ENCODE measurements at places on chromosomes 2 and 18.
A peak's percentile ranks its signal among the peaks of the same experiment; 100 is the strongest.

GRCh38 chr2:28991021-28991420, 9.9 kb downstream of the TOGARAM2 start:
- no peak for DNase-seq

GRCh38 chr2:36466135-36466534, 110.6 kb downstream of the CRIM1 start:
- no peak for DNase-seq

GRCh38 chr2:237696461-237696860, 69.1 kb downstream of the LRRFIP1 start:
- no peak for DNase-seq

- DNase-seq, result no peak
These were observed 36.8 kb upstream of the ERCC3 start for GRCh38 chr2:127330753-127331152.

- no peak for DNase-seq
These were observed 6.0 kb upstream of the CDK5R2 start for GRCh38 chr2:218953366-218953954.

GRCh38 chr2:28729698-28730097, 21.9 kb upstream of the PPP1CB start:
- no peak for DNase-seq

DNA sequence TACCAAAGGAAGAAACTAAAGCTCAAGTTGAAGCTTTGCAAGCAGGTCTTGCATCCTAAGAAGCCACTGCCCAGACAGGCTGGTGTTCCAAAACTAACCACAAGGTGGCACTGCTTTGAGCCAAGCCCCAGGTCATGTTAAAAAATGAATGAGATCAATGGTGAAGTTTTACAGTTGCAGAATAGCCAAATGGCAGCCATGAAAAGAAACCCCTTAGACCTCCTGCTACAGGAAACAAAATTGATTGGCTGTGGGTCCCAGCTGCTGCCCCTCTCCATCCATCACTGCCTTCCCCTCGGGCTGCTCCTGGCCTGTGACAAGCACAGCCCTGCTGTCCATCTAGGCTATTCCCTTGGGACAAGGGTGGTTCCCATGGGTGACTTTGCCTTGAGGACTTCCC, 20.7 kb upstream of the MREG start:
- DNase-seq, result peak; percentile 65

DNA sequence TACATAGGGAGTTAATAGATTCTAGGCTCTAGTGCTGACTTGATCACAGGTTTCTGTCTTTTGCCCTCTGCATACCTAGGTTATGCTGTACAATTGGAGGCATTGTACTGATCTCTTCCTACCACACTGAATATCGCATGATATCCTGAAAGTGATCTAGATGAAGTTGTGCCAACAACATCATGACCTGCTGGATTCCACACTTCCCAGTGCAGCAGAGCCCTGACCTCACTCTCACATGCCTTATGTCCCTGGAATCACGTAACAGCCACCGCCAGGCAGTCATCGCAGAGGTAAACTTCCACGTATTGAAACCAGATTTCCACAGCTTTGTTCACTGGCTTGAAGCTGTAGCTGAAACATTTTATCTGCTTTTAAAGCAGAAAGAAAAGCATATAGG, 214.0 kb downstream of the ANKRD30B start:
- no peak for DNase-seq

- DNase-seq, result no peak
These were observed at the start of gene MC4R for GRCh38 chr18:60372596-60372995. Gene MC4R, minus strand, starts transcription at chr18:60372775. Its CDS starts 426 bp downstream, at chr18:60372349.

DNA sequence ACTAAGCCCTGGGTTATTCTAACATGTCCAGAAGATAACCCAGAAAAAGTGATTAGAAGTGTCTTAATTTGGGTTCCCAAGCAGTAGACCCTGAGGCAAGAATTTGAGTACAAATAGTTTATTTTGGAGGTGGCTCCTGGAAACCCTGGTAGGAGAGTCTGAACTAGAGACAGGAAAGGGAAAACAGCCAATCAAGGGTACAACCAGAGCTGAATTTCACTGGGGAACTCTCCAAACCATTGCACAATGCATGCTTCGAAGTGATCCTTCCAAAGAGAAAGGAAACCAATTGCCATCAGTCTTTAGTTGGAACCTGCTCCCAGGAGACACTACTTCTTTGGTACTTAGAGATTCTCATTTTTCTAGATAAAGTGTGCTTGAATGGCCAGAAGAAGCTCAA, 361.5 kb downstream of the MBD2 start:
- DNase-seq, result no peak

DNA sequence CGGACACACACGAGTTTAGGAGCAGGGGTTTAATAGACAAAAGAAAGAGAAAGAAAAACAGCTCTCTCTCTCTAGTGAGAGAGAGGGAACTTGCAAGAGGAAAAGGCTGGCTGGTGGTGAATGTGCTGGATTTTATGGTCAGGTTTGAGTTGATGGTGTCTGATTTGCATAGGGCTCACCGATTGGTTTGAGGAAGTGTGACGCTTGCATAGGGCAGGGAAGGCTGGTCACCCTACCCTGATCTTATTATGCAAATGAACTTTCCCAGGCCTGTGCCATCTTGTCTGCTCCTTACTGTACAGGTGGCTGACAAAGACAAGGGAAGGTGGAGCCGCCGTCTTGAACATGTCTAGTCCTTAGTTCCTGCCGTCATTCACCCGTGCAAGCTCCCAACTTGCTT, 408.9 kb downstream of the RIT2 start:
- DNase-seq, result no peak

DNA sequence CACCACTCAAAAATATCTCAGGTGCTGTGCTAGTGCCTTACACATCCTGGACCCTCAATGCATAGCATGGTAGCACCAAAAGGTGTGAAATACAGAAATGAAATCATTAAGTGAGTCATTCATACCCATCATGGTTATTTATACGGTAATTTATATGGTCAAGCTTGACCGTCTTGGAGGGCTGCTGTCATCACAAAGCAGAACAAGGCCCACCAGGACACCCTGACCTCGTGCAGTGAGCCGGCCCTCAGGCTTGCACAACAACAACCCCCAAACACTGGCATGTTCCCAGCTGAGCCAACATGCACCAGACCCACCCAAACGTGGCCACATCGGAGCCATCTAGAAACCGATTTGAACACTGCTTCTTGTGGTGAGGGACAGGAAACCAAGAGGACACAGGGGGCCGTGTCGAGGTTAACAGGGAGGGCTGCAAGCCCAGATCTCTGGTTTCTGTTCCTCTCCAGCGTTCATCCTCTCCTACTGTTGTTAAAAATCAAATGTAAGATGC, 378.5 kb upstream of the ID2 start:
- DNase-seq, result no peak

- no peak for DNase-seq
These were observed 44.7 kb upstream of the SH3RF3 start for GRCh38 chr2:109084341-109084740.

DNA sequence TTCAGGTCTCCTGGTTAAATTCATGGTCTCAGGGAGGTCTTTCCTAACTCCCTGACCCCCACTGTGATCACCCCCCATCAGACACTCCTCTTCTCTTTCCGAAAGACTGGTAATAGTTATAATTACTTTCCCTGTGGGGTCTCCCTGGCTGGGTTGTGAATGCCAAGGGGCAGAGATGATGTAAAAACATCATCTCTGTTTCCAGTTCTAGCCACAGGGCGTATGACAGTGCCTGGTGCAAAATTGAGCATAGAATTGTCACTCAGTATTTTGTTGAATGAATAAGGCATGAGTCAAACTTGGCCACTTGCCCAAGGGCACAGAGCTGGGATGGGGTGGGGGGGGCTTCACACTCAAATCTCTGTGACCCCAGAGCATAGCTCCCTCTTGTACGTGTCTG, 65.2 kb downstream of the LTBP1 start:
- DNase-seq, result no peak

GRCh38 chr18:46587600-46587999, 69.4 kb downstream of the LOXHD1 start:
- DNase-seq, result no peak

DNA sequence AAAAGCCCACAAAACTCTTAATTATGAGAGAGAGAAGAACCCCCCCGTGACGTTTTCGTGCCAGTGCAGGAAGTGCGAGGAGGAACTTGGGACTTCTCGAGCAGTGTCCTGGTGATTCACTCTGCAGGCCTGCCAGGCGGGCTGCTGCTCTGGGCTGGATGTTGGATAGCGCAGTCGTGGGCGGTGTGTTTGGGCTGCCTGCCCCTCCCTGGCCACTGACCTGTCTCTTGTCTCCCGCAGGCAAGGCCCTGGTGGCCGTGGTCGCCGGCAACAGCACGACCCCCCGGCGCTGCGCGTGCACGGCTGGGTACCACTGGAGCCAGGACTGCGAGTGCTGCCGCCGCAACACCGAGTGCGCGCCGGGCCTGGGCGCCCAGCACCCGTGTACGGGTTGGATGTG, 29.0 kb downstream of the TNFRSF11A start:
- DNase-seq, result no peak

DNA sequence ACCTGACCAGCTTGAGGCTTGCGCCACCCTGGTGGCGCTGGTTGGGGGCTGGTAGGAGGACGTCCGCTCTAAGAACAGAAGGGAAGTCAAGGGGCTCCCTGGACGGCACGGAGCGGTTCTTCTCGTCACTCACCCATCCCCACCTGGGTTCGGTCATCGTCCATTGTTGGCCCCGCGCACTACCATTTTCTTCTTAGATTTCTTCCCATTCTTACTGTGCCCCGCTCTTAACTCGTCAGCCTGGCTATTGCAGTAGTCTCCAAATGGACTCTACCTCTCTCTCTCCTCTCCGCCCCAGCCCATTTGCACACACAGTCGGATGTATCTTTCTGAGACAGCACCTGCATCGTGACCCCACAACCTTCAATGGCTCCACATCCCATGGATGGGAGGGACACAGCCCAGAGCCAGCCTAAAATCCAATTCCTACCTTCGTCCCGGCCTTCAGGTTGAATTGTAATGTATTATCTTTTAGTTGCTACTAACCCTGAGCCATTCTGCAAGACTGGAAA, 814 bp upstream of the RAB1A start:
- DNase-seq, result no peak

DNA sequence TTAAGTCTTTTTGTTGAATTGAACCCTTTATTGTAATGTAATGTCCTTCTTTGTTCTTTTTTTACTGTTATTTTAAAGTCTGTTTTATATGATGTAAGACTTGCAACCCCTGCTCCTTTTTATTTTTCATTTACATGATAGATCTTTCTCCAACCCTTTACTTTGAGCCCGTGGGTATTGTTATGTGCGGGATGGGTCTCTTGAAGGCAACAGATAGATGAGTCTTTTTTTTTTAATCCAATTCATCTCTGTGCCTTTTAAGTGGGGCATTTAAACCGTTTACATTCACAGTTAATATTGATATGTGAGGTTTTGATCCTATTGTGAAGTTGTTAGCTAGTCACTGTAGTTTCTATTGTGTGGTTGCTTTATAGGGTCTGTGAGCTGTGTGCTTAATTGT, 120.6 kb downstream of the NCOA1 start:
- no peak for DNase-seq

DNA sequence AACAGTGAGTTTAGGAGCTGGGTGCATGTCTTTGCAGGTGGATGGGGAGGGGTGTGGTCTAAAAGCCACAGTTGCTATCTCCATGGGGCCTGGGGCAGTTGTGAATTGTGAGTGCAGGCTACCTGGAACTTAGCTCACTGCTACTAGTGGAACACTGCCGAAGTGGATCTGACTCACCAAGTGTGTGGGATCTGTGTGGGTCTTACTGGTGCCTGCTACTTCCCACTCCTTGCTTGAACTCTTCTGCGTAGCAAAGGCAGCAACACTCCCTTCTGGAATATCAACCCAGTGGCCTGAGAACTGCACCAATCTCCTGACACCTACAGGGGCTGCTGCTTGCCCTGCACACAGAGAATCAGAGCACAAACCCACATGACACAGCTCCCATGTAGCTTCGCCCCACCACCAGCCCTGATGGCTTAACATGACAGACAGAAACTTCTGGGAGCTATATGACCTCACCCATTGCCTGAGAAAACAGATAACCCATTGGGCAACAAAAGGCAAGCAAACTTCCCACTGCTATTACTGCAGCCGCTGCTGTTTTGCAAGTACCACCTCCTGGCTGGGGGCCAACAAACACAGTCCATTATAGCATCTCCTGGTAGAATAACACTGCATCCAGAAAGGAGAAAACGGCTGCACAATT, 455.1 kb upstream of the DDX18 start:
- no peak for DNase-seq

DNA sequence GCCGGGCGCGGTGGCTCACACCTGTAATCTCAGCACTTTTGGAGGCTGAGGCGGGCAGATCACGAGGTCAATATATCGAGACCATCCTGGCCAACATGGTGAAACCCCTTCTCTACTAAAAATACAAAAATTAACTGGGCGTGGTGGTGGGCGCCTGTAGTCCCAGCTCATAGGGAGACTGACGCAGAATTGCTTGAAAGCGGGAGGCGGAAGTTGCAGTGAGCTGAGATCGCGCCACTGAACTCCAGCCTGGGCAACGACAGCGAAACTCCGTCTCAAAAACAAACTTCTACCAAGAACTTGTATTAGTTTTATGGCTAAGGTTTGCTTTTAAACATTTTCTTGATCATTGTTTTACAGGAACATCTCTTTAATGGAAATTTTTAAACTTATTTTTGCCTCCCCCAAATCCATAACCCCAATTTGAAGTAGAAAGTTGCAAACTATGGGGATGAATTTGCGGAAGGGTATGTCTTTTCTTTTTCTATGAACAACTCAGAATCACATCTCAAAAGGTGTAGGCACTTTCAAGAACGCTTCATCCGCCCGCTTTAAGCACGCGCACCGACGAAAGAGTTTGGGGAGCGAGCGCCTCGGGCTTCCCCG, 46.8 kb upstream of the PTMA start:
- no peak for DNase-seq

GRCh38 chr2:71832388-71832787, 315.3 kb downstream of the CYP26B1 start:
- DNase-seq, result no peak

DNA sequence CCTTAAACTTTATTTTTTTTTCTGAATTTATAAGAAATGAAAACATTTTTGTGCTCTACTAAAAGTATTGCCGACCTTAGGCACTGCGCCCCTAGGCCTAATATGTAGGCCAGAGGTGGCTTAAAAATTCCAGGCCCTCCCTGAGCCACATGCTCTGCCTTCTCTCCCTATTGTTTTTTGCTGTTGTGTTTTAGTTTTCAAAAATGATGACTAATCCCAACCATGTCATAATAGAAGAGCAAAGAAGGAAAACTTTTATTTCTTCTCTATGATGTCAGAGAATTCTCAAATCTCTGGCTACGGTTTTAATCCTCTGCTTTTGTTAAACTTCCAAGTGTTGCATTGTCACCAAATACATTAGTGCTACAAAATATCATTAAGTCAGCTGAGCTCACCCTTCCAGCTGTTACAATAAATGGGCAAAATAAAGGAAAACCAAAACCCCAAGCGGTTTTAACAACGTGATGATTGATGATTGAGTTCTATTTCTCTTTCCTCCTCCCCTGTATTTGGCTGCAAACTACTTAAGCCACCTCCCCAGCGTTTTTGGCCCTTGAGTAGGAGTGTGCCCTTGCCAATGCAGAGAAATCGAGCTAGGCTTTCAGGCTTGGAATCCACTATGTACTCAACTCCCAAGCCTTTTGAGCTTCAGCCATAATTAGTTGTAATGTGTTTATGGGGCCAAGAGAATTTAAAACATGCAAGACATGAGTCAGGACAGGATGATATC, 163.5 kb upstream of the POU3F3 start:
- no peak for DNase-seq

- DNase-seq, result no peak
These were observed 12.6 kb downstream of the CNDP1 start for GRCh38 chr18:74546751-74547530.
